NB4 (cell line): ENCODE measurements at places on chromosomes 6 and 20.

DNA sequence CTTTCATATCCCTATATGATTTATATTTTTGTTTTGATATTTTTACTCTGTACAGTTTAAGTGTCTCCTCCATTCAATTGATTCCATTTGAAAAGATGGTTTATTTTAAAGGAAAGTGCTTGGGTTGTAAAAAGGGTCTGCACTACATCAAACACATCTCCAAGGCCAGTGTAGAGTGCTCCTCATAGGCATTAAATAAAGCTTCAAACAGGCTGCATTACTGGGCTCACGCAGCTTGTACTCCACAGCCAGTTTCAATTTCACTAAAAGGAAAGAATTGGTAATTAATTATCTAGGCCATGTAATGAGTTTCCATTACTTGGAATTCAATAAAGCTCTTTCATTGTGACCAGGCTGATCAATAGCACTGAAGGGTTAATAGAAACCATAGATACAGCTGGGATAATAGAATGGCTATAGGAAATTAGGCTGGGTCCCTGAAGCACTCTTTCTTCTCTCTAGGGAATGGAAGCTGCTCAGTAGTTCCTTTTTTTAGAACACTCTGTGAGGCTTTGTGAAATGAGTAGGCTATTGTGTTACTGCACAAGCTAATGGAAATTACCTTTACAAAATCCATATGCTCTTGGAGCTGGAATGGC, 442.2 kb downstream of the RNF144B start:
- DNase-seq, result peak; percentile 14

DNA sequence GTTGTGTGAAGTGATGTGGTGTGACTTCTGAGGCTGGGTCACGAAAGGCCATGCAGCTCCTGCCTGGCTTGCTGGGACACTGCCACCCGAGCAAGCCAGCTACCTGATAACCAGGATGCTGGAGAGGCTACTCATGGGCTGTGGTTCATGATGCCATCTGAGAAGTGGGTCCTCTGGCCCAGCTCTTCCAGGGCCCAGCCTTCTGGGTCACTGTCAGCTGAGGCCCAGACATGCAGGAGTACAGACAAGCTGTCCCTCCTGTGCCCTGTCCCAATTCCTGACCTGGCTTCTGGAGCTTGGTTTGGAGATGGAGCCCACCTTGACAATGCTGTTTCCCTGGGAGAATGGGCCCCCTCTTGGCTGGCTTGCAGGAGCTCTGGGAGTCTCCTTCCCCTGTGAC, 87.0 kb downstream of the DHX35 start:
- no peak for DNase-seq

- DNase-seq, result no peak
These were observed 12.2 kb downstream of the HLA-DRB5 start for GRCh38 chr6:32517654-32518445.

- DNase-seq, result peak; percentile 32
These were observed 11.9 kb downstream of the VSTM2L start for GRCh38 chr20:37914672-37915433.

- DNase-seq, result peak; percentile 82
These were observed 28.9 kb downstream of the VEGFA start for GRCh38 chr6:43798688-43799444.

DNA sequence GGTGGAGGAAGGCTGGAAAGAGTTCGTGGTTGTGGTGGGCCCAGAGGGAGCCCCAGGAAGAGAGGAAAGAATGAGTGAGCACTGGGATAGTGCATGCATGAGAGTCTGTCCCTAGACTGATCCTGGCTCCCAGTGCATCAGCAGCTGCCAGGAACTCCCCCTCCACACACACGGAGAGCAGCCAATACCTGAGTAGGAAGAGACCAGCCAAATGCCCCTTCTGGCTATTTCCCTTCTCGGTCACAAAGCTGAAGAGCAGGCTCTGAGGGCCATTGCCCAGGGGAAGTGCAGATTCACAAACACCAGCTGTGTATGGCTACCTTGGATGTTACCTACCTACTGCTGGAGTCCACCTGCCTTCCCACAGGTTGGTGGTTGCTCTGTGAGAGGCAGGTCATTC, 45.1 kb downstream of the GABRR2 start:
- DNase-seq, result no peak

GRCh38 chr6:16633961-16634360, 127.3 kb downstream of the ATXN1 start:
- no peak for DNase-seq

DNA sequence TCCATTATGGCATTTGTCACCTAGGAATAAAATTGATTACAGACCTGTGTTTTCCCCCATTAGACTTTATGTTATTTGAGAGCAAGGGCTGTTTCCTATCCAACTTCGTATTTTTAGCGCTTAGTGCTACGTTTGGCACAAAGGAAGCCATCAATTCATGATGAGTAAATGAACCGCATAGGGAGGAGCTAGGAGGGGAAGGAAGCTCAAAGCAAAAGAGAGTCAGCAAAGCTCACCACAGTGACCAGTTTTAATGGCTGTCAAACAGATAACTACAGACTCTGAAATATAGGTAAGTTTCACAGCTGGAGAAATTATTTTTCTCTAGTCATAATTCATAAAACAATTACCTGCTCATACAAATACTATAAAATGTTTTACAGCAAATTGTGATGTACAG, 6.9 kb upstream of the SAMD3 start:
- DNase-seq, result no peak

GRCh38 chr6:53313784-53314400, 34.9 kb downstream of the ELOVL5 start:
- DNase-seq, result no peak

DNA sequence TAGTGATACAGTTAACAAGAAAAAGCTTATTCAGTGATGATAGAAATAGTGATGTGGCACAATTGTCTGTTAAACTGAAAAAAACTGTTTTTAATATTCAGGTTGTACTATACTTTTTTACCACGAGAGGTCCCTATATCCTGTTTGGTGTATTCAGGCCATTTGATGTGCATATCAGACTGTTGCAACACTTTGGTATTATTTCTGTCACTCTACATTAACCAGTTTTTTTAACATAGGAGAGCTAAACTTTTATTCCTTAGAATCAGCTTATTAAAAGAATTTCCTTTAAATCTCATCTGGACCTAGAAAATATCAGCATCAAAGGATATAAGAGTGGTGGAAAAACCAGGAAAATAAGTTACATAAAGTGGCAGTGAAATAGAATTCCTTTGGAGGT, 36.8 kb downstream of the TSPYL4 start:
- peak; percentile 67 for DNase-seq

- no peak for DNase-seq
These were observed 58.3 kb upstream of the MAP3K4 start for GRCh38 chr6:160933256-160933655.

DNA sequence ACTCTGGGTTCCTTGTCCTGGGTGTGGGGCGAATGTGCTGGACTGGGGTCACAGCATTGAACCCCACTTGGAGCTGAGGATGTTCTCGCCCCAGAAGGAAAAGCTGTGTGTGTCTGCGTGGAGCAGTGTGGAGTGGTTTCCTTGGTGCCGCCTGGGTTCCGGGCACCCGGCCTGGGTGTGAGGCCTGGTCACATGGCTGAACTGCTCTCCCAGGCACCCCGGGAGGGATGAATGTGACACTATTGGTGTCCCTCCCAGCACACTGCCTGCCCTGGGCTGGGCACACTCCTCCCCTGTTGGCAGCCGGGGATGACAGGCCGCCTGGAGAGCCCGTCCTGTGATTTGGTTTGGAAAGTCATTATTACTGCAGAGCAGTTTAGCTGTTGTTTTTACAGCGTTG, 12.3 kb downstream of the MYT1 start:
- no peak for DNase-seq

- no peak for DNase-seq
These were observed 219.8 kb downstream of the KIF16B start for GRCh38 chr20:16353417-16353781.

DNA sequence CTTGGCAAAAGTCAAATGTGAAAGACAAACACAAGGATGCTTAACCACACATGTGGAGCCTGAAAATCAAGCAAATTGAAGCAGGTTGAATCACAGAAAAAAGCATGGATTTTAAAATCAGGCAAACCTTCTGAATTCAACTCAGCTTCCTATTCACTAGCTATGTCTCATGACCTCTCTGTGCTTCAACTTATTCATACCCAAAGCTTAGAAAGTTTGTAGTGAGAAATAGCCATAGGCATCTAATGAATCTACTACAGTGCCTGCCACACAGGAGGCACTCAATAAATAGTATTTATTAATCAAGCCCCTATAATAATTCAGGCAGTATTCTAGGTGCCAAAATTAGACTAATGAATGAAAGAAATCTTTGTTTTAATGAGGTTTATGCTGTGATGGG, 112.2 kb upstream of the TNFAIP3 start:
- no peak for DNase-seq

DNA sequence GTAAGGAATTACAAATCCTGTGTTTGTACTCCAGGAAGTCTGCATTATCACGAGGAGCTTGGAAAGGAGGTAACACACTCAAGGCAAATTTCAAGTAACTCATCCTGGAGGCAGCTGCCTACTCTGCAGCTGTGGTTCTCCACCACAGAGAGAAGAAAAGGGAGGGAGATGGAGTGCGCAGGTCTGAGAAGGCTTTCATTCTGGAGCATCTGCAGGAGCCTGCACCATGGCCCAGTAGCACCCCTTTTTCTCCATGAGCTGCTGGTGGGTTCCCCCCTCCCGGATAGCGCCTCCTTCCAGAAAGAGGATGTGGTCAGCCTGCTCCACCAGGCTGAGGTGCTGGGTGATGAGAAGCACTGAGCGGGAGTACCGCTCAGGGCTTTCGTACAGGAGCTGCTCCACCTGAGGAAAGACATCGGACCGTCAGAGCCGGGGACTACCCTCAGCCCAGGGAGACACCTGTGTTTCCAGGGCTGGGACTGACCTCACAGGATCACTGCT, 1.6 kb upstream of the PSMB8 start:
- DNase-seq, result peak; percentile 76

DNA sequence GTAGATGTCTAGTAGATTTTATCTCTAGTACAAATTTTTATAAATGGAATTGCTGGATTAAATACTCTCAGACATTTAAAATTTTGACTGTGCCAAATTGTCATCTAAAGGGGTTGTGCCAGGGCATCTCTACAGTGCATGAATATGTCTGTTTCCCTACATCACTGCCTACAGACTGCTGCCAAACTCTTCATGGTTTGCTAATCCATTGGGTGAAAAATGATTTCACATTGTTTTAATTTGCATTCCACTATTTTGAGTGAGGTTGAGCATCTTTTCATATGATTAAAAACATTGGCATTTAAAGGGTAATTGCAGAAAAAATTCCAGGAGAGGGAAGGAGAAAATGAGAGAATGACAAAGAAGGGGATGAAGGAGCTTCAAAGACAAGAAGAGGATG, 267.7 kb upstream of the RNF24 start:
- DNase-seq, result no peak

- DNase-seq, result no peak
These were observed 8.4 kb downstream of the TPBG start for GRCh38 chr6:82371799-82372546.

- DNase-seq, result no peak
These were observed 140.9 kb downstream of the JARID2 start for GRCh38 chr6:15386756-15387112.

DNA sequence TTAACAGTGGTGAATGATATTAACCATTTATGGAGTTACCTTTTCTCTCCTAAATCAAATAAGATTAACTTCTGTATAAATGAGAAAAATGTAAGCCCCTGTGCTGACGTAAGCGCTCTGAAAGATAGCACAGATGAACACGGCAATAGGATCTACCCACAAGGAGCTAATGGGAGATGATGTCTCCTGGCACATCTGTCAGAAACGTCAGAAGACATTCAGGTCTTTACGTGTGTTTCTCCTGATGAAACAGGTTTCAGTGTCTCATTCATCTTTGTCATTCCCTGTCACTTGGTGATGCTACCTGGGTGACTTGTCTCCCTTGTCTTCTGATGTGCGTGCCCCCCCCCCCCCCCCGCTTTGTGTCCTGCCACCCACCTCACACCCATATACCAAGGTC, 189.7 kb downstream of the DTNBP1 start:
- DNase-seq, result no peak

- no peak for DNase-seq
These were observed 181.0 kb downstream of the COL12A1 start for GRCh38 chr6:75024828-75025227.

- no peak for DNase-seq
These were observed 71.6 kb upstream of the PRND start for GRCh38 chr20:4649941-4650681.

GRCh38 chr20:24011282-24011681, 22.7 kb upstream of the GGTLC1 start:
- DNase-seq, result no peak

DNA sequence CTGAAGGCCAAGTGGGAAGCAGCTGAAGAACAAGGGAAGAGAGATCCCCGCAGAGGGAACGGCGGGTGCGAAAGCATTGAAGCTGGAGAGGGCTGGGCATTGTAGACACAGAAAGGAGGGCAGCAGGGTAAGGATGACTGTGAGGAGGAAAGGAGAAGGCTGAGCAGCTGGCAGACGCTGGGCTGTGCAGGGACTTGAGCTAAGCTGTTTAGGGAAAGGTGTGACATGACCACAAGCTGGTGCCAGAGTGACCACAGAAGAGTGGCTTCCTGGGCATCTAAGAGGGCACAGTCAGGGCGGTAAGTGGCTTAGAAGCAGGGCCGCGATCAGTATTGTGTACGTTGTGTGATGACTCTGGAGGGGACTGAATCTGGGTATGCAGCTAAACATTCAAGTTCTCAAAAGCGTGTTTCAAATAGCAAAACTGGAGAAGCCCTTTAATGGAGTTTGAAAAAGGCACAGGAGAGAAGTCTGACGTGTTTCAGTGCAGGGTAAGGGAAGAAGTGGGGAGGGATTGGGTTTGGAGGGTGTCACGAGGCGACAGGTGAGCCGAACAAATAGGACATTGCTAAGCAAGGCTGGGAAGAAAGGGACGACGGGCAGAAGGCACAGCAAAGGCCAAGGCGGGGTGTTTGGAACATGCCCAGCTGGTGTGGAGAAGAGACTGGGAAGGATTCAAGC, 46.1 kb upstream of the ARFGEF2 start:
- DNase-seq, result peak; percentile 37

DNA sequence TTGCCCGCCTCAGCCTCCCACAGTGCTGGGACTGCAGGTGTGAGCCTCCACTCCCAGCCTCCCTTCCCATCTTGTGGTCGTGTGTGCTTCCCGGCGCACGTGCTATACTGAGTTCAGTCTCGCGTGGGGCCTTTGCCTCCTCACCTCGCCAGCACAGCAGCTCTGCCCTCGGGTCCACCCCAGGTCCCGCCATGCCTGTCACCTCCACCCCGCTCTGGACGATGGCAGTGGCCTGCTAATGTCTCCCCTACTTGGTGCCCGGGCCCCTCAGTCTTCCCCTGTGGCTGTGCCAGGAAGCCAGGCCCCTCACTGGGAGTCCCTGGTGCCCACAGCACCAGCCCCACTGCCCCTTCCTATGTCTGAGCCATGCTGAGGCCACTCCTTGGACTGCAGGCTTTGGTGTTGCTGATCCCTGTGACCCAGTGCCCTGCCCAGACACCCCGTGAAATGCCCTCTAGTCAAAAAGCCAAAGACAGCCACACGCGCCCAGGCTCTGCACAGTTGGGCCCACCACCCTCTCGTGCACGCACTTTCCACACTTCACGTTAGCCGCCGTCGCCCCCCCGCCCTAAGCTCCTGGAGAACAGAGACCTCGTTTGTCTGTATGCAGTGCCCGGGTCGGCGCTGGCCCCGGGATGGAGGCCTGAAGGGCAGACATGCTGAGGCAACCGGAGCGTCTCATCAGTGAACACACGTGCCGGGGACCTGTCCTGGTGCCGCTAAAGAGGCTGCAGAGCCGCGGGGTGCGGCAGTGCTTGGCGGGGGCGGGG, 14.3 kb downstream of the HRH3 start:
- DNase-seq, result no peak
